ENCODE measurements at places on chromosomes 11 and 22.

- no peak for DNase-seq
These were observed 7.3 kb downstream of the CABP7 start for GRCh38 chr22:29727131-29727523.

GRCh38 chr11:20131788-20132666 is 28.2 kb downstream of the DBX1 start:
- peak; percentile 7 for DNase-seq

GRCh38 chr11:34226210-34226609 is 120.8 kb downstream of the NAT10 start:
- no peak for DNase-seq

- no peak for DNase-seq
These were observed 4.8 kb downstream of the MAP3K11 start for GRCh38 chr11:65609229-65609628.

DNA sequence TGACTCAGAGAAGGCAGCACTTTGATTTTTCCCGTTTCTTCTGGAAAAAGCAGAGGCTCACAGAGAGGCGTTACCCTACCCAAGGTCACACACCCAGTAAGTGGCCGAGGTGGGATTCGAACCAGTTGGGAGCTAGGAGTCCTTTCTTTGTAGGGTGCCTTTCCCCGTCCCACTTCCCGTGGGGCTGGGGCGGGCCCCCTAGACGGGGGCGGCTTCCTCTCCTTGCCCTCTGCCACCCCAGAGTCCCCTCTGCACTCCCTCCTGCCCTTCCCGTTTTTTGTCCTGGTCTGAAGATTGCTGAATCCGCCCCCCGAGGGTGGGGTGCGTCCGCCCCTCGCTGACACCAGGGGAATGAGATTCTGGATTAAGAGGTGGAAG is 747 bp downstream of the TPCN2 start:
- no peak for DNase-seq

DNA sequence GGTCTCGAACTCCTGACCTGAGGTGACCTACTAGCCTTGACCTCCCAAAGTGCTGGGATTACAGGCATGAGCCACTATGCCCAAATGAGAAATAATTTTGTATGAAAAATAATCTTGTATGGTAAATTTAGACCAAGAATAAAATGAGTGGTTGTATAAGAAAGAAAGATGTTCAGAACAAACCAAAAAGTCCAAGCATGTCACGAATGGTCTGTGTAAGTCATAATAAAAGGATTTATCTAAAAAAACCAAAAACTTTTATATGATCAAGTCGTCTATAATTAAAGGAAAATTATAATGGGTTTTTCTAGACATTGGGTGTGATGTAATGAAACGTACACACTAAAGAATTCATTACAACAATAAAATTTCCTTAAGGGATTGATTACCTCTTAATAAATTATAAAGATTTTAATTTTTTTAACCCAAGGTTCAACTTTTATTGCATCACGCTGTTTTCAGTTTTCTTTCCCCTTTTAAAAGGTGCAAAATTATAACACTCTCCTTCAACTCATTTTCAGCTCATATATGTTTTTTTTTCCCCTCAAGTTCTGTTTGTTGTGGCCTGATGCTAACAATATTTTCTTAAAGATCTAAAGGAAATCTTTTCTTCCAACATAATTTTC is 8.9 kb upstream of the AQP11 start:
- DNase-seq: no peak

- DNase-seq: no peak
These were observed 22.6 kb upstream of the HIPK3 start for GRCh38 chr11:33234397-33235190.

DNA sequence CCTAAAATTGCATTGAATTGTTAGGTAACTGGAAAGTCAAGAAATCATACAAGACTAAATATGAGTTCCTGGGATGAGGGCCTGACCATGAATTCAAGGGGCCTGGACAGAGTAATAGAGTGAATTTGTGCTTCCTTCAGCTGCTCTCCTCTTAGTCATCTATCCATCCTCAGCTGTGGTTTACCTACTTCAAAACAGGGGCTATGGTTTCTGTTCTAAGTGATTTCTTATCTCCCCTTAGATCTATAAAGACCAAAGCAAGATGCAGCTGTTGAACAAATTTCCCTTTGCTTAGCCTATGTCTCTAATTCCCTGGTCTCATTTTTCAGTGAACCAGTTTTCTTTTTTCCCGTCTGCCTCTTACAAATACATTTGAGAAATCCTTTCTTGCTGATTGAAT is 428.5 kb downstream of the FAM181B start:
- no peak for DNase-seq

DNA sequence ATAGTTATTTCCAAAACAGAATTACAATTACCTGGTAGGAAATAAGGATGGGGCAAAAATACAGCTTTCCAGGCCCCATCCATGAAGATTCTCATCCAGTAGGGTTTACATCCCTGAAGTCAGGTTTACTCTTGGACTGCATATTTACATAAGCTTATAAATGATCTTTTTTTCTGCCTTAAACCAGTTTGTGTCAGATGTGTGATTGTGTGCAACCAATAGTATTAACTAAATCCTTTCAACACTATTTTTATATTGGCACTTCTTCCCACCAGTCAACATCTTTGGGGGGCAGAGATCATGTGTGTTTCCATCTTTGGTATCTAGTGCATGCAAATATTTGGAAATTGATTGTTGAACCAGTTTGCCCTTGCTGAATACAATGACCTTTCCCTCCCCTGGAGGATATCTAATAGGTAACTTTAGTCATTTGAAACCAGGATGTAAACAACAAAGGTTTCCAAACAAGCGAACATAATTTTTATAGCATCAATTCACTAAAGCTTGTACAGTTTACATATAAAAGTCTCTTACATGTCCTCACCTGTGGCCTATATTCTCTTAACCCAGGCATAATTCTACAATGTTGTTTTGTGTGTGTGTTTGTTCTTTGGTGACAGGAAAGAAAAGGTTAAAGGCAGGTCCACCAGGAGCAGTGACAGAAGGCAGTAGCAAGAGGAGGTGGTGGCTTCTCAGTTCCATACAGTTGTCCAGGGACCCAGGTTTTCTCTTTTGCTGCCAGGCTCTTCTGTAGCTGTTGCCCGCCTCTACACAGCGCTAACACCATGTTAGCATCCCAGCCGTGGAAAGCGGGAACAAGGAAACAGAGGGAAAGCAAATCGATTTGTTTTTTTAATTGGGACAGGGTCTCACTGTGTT is 1.7 kb upstream of the ME3 start:
- DNase-seq: no peak

- DNase-seq: no peak
These were observed 17.0 kb downstream of the PTPRJ start for GRCh38 chr11:47997063-47998053.

Data from activated T-cell treated with anti-CD3 and anti-CD28 coated beads for 1 hour (primary cell).